ENCODE measurements at places on chromosomes 5 and 9.

GRCh38 chr5:68966596-68966995 is 127.2 kb upstream of the SLC30A5 start:
- DNase-seq: no peak
- H3K27me3 ChIP-seq: no peaks in the 10 kb centered on the region
- no peak overlapping the region for H3K4me3 ChIP-seq
- H3K36me3 ChIP-seq: no peaks in the 10 kb centered on the region
- no peaks in the 10 kb centered on the region for H3K4me1 ChIP-seq

GRCh38 chr9:15469862-15470261 is 40.9 kb downstream of the PSIP1 start:
- no peaks in the 10 kb centered on the region for H3K27me3 ChIP-seq
- no peak overlapping the region for H3K4me3 ChIP-seq
- DNase-seq: no peak
- no peak overlapping the region for H3K27ac ChIP-seq
- no peaks in the 10 kb centered on the region for H3K4me1 ChIP-seq

DNA sequence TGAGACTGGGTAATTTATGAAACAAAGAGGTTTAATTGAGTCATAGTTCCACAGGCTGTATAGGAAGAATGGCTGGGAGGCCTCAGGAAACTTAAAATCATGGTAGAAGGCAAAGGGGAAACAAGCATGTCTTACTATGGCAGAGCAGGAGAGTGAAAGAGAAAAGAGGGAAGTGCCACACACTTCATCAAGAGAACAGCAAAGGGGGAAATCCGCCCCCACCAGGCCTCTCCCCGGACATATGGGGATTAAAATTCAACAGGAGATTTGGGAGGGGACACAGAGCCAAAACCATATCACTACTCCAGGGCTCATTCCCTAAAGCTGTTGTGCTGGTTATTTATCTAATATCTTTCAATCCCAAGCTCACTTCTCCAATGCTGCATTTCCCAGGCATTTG is 50.2 kb upstream of the NR3C1 start:
- peaks cover 2% of the 10 kb centered on the region for H3K4me1 ChIP-seq
- no peaks in the 10 kb centered on the region for H3K36me3 ChIP-seq
- no peak for DNase-seq
- H3K27ac ChIP-seq: no peak overlapping the region

- H3K4me3 ChIP-seq: peak overlapping the region; percentile 98
- no peak overlapping the region for H3K27ac ChIP-seq
- peaks cover 64% of the 10 kb centered on the region for H3K36me3 ChIP-seq
- no peak for DNase-seq
- peaks cover 3% of the 10 kb centered on the region for H3K4me1 ChIP-seq
- H3K27me3 ChIP-seq: no peaks in the 10 kb centered on the region
Observed at GRCh38 chr9:89313842-89314241, 2.8 kb downstream of the CKS2 start.

DNA sequence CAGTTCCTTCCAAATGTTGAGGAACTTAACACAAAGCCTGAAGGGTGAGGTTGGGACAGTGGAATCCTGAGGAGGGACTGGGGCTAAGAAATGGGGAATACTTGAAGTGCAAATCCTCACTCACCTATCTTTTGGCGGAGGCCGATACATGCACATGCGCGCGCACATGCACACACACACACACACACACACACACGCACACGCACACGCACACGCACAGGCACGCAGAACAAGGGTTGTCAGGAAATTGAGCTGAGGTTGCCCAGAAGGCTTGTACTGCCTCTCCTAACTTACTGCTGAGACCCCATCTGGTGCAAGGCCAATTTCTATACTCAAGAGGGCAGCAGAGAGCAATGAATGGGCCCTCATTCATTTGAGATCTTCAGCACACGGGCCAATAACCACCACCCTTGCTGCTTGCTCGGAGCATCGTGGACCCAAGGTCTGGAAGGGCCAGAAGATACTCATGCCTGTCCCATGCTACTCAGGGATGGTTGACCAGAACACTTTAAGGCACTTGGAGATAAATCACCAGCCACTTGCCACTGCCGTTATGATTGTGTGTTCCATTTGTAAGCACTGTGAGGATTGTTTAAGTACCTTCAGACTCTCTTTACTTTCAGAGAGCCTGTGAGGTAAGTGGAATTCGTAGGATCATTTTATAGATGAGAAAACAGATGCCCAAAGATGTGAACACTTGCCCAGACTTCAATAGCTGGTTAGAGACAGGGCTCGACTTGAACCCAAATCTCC is 21.5 kb downstream of the BTF3 start:
- H3K36me3 ChIP-seq: no peaks in the 10 kb centered on the region
- no peaks in the 10 kb centered on the region for H3K4me1 ChIP-seq
- no peak overlapping the region for H3K4me3 ChIP-seq

GRCh38 chr9:129478961-129479630 is 141.8 kb downstream of the C9orf50 start:
- no peak for DNase-seq
- no peak overlapping the region for H3K27ac ChIP-seq
- no peak overlapping the region for H3K4me3 ChIP-seq
- no peaks in the 10 kb centered on the region for H3K27me3 ChIP-seq
- peaks cover 15% of the 10 kb centered on the region for H3K4me1 ChIP-seq

- peaks cover 12% of the 10 kb centered on the region for H3K27me3 ChIP-seq
- H3K4me1 ChIP-seq: no peaks in the 10 kb centered on the region
- peak overlapping the region; percentile 1 for H3K4me3 ChIP-seq
- DNase-seq: no peak
- H3K36me3 ChIP-seq: no peaks in the 10 kb centered on the region
- no peak overlapping the region for H3K27ac ChIP-seq
Observed at GRCh38 chr9:969310-970150, 6.9 kb upstream of the DMRT3 start.

GRCh38 chr5:173232499-173233346 is 2.3 kb downstream of the NKX2-5 start:
- H3K27me3 ChIP-seq: peaks cover 100% of the 10 kb centered on the region
- no peak overlapping the region for H3K27ac ChIP-seq
- peaks cover 7% of the 10 kb centered on the region for H3K4me1 ChIP-seq

- H3K4me3 ChIP-seq: no peak overlapping the region
- DNase-seq: no peak
- no peaks in the 10 kb centered on the region for H3K36me3 ChIP-seq
- H3K27ac ChIP-seq: no peak overlapping the region
Observed at GRCh38 chr9:134643222-134643671, 1.6 kb downstream of the COL5A1 start.

Measured in neuronal stem cell (in vitro differentiated cells).